Activated T-cell treated with anti-CD3 and anti-CD28 coated beads for 48 hours (primary cell): ENCODE measurements at places on chromosomes 2 and 18.

- no peak for DNase-seq
These were observed 24.3 kb downstream of the CDK15 start for GRCh38 chr2:201830666-201831065.

DNA sequence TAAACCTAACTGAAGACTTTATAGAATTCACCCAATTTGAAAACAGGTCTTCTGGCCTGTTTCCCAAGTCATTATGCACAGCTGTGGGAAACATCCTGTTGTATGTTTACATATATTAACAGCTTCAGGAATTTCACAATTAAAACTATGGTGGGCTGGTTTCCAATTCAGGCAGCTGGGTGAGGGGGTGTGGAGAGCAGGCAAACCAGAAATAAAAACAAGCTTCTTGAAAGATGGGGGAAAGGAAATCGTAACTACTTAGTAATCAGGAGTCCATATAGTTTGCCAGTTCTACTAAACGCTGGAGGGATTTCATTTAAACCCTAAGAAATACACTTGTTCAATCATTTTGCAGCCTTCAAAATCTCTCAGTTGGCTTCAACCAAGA is 22.8 kb downstream of the ATP8B1 start:
- no peak for DNase-seq

DNA sequence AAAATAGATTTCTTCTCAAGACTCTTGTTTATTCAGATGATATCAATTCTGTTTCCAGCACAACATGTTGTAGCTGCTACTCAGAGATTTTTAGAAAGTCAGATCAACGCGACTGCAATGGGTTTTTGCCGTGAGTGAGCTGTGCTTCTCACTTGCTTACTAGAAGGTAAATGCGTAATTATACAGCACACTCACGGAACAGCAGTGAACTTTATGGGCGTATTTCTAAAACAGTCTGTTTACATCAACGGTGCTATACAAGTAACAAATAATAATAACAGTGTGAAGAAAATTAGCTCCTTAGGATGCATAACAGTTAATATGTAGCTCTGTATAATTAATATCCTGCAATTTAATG is 533.6 kb downstream of the RNF144A start:
- no peak for DNase-seq

- DNase-seq: no peak
These were observed 1740.2 kb upstream of the CELF4 start for GRCh38 chr18:39305766-39306165.

GRCh38 chr18:35528749-35529274 is 31.1 kb upstream of the INO80C start:
- DNase-seq: no peak

DNA sequence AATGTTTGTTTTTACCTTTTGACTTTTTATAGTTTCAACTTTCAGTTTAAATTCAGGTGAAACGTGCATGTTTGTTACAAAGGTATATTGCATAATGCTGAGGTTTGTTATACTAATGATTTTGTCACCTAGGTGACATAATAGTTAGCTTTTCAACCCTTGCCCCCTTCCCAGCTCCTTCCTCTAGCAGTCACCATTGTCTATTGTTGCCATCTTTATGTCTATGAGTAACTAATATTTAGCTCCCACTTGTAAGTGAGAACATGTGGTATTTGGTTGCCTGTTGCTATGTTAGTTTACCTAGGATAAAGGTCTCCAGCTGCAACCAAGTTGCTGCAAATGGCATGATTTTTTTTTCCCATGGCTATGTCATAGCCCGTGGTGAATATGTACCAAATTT is 322.3 kb upstream of the SETBP1 start:
- no peak for DNase-seq

DNA sequence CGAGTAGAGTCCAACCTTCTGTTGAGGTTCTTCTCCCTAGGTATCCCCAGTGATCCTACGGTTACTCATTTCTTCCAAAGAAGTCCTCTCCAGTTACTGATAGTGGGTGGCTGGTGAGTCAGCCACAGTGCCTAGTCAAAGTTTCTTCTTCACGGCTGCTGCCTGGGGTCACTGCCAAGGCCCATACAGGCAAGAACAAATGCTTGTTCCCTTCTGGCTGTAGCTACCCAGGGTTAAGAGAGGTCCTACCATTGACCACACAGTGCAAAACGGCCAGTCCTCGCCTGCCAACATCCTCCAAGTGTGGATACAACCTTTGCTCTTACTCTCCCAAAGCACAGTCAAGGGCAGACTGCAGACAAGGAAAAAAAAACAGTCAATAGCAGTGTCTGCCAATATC is 2.9 kb upstream of the PTPN4 start:
- DNase-seq: peak; percentile 36

DNA sequence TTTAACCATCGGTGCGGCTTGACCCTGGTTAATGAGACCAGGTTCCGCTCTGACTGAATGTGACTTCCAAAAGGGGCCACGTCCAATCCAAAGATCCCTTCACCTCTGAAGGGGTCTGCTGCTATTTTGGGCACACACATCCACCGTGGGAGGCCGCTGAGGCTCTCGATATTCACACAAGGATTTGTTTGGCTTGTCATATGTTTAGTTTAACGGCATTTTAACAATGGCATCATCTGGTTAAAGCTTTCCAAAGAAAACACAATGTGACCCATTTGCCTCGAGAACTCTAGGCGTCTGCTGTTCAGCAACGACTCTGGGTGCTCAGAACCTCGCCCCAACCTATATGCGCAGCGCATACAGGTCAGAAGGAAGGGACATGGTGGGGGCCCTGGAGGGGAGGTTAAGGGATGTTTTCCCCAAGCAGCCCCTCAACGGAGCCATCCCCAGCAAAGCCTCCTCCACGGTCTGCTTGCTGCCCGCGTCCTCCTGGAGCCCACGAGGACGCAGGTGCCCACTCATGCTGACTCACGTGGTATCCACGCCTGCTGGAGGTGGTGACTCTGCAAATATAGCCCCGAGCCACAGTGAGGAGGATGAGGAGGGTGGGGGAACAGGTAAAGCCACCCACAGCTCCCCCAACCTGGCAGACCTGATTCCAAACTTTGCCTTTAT is 260.3 kb downstream of the HDAC4 start:
- DNase-seq: no peak

DNA sequence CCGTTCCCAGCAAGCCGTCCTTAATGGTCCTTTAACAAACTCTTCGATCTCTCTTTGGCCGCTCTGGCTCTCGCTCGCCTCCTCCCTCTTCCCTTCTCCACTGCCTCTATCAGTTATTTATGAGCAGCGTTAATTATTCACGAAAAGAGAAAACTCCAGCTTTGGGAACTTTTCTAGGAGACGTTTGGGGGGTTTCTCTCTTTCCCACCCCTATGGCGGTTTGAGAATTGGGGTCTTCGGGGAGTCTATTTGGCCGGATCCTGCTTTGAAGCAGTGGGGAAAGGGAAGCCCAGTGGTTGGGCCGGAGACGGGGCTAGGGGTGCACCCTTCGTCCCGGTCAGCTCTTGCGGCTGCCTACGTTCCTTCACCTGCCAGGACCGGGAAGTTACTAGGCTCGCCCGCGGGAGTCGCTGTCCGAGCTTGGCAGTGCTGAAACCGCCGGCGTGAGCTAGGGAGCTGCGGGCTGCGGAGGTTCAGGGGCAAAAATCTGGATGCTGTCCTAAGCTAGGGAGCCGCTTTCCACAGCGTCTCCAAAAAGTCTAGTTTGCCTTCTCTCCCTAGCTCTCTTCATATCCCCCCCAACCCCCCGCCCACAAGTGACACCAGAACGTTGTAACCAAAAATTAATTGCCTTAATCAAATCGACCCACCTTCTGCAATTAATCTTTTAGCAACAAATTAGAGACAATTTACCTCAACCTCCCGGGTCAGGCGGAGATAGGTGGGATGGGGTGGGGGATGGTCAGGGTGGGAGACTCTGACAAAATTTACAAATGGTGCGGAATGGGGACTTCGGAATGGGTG is 8.9 kb upstream of the SKOR2 start:
- no peak for DNase-seq

- DNase-seq: no peak
These were observed 54.6 kb downstream of the LANCL1 start for GRCh38 chr2:210421916-210422315.

- no peak for DNase-seq
These were observed 24.4 kb upstream of the FAM117B start for GRCh38 chr2:202610380-202610779.

GRCh38 chr2:67581751-67582150 is 184.6 kb downstream of the ETAA1 start:
- DNase-seq: no peak

- DNase-seq: no peak
These were observed 8.3 kb downstream of the SATB2 start for GRCh38 chr2:199449455-199449854.

DNA sequence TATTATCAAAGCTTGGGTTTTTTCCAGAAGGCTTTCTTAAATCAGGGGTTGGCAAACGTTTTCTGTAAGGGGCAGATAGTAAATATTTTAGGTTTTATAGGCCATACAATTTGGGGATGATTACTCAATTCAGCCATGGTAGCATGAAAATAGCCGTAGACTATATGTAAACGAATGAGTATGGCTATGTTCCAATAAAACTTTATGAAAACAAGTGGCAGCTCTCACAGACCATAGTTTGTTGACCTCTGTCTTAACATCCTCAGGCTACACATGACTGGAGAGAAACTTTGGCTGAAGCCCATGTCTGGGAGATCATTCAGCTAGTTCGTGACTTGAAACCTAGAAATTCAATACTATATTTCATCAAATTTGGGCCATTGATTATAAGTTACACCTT is 30.2 kb downstream of the UGP2 start:
- DNase-seq: no peak

DNA sequence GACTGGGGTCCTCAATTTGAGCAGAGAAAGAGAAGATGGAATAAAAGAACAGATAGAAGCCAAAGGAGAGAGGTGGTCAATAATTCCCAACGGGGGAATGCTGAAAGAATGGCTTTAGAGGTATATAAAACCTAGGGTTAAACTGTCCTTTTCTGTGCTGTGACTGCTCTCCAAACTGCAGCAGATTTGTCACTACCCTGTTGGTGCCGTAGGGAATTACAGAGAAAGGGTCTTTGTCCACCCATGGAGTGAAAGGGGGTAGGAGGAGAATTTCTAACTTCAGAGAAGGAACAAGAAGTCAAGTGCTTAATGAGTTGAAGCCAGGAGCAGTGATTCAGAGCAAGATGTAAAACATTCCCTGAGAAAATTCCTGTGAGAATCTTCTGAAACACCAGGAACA is 486.5 kb downstream of the NUP35 start:
- DNase-seq: no peak

DNA sequence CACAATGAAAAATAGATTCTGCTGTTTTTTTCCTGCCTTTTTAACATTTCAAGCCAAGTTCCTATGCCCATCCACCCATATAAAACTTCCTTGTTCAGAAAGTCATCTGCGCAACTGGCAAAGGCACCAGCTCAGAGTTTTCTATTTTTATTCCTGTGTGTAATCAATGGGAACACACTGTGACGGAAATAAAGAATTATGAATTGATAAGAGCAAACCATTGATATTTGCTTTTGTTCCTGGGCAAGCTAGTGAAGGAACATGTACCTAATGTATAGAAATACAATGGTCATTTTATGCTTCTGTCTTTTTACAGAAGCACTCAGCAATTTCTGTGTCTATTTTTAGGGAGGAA is 30.8 kb upstream of the AAK1 start:
- DNase-seq: no peak

DNA sequence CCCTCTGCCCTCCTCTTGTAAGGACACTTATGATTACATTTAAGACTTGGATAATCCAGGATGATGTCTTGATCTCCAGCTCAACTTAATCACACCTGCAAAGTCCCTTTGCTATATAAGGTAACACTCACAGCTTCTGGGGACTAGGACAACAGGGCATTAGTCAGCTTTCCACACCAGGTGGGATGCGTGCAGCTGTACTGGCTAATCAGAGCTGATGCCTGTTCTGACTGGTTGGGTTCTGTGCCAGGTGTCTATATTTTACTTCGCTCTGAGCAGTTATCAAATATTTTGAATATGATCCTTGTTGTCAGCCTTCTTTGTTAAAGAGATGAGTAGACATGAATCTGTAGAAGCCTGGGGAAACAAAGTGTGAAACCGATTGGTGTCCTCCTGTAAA is 115.5 kb upstream of the ATP8B1 start:
- DNase-seq: no peak

GRCh38 chr2:235149736-235150135 is 197.9 kb downstream of the SH3BP4 start:
- DNase-seq: no peak

DNA sequence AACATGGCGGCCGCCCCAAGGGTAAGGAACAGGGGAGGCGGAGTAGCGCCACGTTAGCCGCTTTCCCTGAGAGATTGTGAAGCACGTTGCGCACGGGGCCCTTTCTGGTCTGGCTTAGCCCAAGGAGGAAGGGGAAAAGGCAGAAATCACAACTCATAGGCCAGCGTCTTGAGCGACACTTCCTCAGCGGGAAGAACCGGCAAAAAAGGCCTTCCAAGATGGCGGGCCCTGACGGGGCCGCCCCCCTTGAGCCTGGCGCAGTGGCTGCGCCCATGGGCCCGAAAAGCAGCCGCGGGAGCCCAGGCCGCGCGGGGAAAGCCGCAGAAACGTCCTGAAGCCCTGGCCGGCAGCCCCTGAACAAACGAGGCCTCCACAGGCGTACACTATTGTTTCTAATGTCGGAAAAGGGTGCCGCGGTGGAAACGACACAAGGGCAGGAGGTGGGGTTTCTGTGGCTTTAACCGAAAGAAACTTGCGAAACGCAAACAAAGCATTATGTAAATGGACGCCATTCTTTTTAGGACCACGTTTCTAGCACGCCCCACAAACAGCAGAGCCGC is 919 bp upstream of the PCBP1 start:
- peak; percentile 68 for DNase-seq

- DNase-seq: no peak
These were observed 313.8 kb downstream of the PDE11A start for GRCh38 chr2:177758591-177759371.

DNA sequence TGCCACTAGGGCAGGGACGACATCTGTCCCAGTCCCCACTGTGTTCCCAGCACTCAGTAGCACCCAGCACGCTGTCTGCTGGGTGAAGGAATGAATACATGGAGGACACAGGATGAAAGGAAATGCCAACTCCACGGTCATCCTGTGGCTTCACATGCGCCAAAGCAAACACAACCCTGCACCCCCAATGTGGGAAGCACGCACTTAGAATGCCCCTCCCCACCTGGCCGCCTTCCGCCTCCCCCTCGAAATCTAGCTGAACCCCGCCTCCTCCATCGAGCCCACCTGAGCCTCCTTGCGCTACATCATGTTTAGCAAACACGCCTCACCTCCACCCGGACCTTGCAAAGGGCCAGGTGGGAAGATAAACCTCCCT is 33.9 kb downstream of the ADCY3 start:
- DNase-seq: no peak
